H7 (cell line): ENCODE measurements at places on chromosomes 3 and 15.

DNA sequence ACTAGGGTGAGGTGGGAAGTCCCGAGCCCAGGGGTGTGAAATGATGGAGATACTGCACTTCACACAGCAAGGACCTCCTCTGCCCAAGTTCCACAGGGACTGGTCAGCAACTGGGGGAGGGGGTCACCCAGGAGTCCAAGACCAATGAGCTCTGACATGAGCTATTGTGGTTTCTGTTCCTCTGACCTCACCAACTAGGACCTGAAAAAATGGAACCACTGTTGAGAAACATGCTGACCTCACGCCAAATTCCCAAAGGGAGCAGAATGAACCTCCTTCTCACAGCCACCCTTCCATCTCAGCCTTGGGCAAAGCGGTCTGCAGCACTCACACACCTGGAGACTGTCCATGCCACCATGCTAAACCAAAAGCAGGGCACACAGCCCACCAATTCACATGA lies 69.3 kb downstream of the LRIG1 start:
- no peak for DNase-seq

- DNase-seq = no peak
These were observed 545.0 kb upstream of the TBL1XR1 start for GRCh38 chr3:177742273-177742672.

DNA sequence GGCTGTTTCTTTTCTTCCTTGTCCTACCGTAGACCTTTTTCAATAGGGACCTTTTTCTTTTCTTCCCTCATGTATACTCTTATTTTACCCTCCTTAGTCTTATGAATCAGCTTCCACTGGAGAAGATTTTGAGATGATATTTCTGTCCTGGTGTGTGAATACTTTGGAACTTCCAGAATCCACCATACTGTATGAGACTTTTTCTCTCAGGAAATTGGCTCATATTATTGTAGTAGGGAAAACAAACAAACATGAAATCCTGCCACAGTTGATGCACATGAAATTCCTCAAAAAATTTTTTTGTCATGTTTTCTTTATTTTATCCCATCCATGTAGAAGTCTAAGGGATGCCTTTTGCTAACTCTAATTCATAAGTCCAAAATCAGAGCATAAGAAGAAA lies 289.3 kb upstream of the PLSCR5 start:
- no peak for DNase-seq

DNA sequence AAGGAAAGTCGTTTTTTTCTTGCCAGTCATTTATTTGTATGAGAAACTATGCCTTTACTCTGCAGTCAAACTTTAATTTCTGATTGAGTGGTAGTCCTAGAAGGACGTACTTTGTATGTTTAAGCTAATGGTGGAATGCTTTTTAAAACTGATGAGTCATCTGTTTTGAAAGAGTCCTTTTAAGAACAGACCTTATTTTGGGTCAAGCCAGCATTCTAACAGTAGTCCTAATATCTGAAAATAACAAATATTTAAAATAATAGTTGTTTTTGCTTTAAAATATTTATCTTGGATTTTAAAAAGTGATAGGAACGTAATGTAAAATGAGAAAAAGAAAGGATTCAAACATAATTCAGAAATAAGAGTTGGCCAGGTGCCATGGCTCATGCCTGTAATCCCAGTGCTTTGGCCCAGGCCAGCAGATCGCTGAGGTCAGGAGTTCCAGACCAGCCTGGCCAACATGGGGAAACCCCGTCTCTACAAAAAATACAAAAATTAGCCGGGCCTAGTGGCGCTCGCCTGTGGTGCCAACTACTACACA lies 1.3 kb upstream of the LRRC58 start:
- DNase-seq = no peak

GRCh38 chr15:45126535-45127158 lies 3.0 kb downstream of the DUOXA1 start:
- no peak for DNase-seq

GRCh38 chr3:166283840-166284239 lies 446.6 kb upstream of the BCHE start:
- no peak for DNase-seq

DNA sequence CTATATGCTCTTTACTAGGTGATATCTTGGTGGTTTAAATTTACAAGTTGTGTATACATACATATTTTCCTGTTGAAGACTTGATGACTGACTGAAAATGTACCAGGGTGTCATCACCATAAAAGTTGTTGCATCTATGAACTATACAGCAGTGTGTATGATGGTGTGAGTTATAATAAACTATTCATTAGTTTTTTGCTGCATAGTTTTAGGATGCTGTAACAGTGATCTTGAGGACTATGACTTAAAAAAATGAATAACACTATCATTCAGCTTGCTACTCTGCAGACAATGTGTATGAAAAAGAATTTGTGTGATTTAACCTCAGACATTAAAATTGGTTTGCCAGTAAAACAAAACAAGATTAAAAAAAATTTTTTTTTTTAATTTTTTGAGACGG lies 49.0 kb downstream of the UBE2E2 start:
- no peak for DNase-seq

GRCh38 chr3:100978011-100978659 lies 15.1 kb downstream of the ABI3BP start:
- no peak for DNase-seq

DNA sequence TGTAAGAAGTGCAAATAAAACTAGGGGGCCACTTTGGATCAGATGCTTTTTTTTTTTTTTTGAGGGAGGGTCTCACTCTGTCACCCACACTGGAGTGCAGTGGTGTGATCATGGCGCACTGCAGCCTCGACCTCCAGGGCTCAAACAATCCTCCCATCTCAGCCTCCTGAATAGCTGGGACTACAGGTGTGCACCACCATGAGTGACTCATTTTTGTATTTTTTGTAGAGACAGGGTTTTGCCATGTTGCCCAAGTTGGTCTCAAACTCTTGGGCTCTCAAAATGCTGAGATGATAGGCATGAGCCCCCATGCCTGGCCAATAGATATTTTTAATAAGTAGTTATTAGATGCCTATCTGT lies 20.8 kb downstream of the CCR1 start:
- DNase-seq = no peak

- DNase-seq = no peak
These were observed 66.2 kb downstream of the RASA2 start for GRCh38 chr3:141553055-141553454.

DNA sequence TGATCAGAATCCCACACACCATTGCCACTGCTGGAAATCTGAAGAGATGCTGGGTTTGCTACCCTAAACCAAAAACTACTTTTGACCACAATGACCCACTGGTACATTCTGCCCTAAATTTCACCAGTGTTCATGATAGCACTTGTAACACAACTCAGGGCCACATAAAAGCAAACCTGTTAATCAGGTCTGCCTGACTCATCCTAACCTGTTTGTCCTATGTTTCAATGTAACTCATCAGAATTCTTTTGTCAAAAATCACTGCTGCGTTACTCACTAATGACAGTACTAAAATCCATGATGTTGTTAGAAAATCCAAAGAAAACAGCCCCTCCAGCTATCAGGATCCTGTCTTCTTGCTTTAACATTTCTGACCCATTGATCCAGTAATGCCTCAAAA lies 55.6 kb upstream of the XCR1 start:
- no peak for DNase-seq

- no peak for DNase-seq
These were observed 154.9 kb downstream of the ECT2 start for GRCh38 chr3:172905451-172905850.

DNA sequence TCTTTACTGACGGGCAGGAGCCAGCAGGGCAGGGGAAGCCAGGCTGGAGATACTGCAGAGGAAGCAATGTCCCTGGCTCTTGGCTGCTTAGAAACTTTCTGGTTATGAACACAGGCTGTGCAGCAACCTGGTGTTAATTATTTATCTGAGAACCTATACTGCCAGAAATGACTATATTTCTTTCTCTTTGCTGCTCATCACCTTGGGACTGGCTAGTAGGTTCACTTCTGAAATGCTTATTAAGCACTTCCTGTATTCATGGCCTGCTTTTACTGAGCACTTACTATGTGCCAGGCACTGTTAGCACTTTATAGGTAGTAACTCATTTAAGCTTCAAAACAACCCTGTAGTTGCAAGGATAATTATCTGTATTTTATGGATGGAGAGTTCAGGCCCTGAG lies 57.6 kb downstream of the RAB11A start:
- DNase-seq = no peak

DNA sequence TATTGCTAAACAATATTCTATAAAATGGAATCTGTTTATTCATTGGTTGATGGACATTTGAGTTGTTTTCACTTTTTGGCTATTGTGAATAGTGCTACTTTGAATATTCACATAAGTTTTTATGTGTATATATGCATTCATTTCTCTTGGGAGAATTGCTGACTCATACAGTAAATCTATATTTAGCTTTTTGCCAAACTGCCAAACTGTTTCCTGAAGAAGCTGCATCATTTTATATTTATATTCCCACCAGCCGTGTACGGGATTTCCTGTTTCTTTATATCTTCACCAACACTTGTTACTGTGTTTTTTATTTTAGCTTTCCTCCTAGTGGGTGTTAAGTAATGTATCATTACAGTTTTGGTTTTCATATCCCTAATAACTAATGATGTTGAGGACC lies 12.5 kb upstream of the TCAIM start:
- no peak for DNase-seq

DNA sequence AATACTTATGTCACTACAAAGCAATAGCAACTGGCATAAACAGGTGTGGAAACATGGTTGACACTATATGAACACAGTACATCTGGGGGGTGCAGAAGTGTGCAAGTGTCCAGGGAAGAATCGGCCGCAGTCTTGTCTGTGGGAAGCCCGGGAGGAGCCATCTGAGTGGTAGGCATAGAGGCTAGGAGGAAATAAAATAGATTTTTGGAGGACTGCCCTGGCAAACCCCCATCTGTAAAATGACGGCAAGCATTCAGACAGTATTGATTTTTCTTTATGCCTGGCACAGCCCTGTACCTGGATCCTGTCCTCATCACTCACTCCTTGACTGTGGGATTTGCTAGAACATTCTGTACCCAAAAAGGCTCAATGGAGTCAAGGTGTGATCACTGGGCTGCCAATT lies 31.3 kb downstream of the THSD4 start:
- DNase-seq = no peak

GRCh38 chr15:53197426-53197839 lies 407.3 kb upstream of the ONECUT1 start:
- peak; percentile 82 for DNase-seq

DNA sequence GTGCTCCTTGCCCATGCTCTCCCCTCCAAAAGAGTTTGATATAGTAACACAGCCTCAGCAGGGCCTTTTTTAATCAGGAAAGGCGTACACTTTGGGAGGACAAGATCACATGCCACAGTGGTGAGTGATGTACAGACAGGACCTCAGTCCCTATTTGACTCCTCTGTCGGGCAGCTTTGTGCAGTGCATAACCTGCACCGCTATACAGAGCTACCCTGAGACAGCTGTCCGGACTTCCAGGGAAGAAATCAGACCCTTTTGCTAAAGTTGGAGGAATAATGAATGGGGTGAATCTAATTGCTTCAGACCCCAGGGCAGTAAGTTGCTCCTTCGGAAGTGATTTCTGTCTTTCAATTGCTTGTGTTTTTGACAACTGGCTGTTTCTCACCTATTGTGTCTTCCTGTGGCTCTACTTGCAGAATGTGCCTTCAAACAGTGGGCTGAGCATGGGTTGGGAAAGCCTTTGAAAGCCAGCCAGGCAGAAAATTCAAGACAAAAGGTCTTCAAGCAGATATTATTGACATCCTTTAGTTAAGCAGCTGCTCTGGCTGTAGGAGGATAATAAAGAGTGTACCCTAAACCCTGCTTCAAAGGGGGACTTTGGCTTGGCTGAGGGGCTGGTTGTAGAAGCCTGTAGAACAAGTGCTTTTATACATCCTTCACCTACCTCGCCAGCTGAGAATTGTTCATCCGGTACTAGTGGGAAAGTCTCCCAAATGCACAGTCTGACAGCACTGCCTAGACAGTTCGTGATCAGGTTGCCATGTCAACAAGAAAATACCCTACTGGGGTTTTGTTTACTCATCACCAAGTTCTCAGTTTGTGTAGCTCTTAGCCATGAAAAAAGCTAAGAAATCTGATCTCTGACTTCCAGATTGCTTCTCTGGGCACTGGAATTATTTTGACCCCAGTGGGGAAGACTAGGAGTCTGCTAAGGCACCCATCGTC lies 35.1 kb downstream of the SNTN start:
- DNase-seq = no peak

DNA sequence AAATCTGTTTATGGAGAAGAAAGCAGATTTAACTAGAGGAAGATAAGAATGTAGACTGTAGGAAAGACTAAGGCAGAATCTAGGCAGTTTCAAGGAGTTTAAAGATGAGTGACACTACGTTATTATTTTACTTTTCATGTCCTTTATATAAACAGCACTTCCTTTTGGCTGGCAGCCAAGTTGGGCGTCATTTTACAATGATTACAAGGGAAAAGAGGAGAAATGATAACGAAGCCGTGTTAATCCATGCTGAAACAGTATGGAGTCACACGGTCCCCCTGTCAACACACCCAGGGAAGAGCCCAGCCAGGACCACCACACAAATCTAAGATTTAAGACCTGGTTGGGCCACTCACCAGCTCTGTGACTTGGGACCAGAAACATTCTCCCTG lies 83.7 kb upstream of the NEO1 start:
- DNase-seq = no peak

DNA sequence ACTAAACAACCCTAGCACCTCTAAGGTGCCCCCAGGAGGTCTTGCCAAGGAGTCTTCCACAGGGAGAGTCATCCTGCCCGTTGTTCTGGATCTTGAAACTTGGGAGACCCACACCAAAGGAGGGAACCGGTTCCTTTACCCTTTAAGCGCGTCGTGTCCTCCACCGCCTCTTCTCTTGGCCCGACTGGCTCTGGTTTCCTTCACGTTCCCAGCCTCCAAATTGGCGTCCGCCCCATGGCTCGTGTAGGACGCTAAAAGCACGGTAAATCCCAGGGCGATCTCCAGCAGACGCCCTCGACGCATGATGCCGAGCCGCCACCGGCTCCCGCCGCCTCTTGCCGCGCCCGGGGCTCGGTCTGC lies 1.1 kb downstream of the FBN1 start:
- no peak for DNase-seq

DNA sequence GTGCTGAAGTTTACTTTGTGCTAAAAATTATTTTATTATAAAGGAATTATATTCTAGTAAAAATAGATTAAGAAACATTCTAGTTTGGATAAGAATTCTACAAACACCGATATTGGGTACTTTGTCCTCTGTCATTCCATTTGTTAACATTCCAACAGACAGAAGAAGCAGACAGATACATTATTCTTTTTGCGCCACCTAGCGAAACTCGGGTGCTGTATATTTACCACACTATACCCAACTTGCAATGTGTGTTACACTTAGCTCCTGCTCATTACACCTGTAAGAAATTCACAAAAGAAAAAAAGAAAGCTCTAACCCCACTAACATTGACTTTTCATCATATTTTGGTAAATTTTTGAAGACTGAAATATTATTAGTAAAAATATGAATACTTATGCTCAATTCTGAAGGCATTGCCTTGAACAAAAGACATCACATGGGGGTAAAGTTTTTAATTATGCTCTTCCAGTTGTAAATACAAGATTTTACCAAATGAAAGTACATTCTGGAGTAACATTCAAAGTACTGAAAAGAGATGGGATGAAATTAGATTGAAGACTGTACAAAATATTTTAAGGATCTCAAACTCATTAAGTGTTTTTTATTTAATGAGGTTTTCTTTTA lies 136.5 kb upstream of the MLF1 start:
- DNase-seq = peak; percentile 2

- peak; percentile 85 for DNase-seq
These were observed 10.6 kb downstream of the XXYLT1 start for GRCh38 chr3:195260280-195260905.
